ENCODE measurements at places on chromosomes 2 and 18.

DNA sequence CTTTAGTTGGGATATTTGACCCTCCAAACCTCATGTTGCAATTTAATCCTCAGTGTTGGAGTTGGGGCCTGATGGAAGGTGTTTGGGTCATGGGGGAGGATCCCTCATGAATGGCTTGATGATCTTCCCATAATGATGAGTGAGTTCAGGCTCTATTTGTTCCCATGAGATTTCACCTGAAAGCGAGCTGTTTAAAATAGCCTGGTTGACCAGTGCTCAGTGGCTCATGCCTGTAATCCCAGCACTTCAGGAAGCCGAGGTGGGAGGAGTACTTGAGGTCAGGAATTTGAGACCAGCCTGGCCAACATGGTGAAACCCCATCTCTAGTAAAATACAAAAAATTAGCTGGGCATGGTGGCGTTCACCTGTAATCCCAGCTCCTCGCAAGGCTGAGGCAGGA is 14.9 kb upstream of the PSME4 start:
- no peak for DNase-seq

DNA sequence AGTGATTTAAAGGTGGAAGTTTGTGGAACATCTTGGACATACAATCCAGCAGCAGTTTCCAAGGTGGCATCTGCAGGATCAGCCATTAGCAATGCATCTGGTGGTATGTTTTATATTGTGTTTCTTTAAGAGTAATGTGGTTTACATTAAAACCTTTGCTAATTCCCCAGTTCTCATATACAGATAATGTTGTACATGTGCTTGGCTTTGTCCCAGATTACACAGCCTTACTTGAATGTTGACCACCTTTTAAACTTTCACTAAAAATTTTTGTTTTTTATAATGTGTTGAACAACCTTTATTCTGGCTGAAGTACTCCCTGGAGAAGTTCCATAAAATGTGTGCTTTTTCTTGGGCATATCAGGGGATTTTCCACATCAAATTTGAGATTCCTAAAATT is 57.5 kb downstream of the MIB1 start:
- DNase-seq = no peak

DNA sequence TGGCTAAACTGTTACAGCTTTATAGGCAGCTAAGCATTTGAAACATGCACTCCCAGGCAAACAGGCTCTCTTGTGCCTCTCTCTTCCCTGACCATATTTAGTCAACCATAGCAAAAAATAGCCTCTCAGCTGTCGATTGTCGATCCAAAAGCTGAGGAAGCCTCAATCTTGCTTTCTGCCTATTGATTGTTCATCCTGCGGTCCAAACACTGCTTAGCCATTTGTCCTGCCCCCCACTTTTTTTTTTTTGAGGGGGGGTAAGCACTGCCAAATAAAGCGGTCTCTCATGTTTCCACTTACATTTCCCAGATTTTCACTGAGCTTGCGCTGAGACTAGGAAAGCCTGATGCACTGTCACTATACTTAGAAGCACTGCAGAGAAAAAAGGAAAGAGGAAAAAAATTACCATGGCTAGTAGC is 90.8 kb downstream of the MIB1 start:
- DNase-seq = no peak

- DNase-seq = no peak
Measured at GRCh38 chr18:45652303-45653080, 37.2 kb downstream of the SLC14A2 start.

GRCh38 chr2:128282976-128283810 is 35.5 kb downstream of the HS6ST1 start:
- no peak for DNase-seq

GRCh38 chr2:150606380-150607060 is 119.1 kb upstream of the RND3 start:
- no peak for DNase-seq

DNA sequence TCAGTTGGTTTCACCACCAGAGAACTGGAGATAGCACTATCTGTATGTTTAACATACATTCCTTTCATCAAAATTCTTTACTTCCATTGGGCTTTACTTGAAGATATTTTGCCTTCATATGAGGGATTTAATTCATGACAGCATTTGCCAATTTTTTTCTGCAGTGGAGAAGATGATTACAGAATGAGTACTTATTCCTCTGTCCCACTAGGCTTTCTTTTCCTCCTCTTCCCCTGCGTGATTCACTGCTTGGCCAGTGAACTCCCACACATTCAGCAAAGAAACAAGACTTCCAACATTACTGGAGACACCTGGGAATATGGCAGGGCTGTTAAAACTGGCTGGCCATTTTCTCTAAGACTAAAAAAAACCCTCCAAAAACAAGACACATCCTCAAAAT is 425.8 kb upstream of the KCNH7 start:
- DNase-seq = no peak

DNA sequence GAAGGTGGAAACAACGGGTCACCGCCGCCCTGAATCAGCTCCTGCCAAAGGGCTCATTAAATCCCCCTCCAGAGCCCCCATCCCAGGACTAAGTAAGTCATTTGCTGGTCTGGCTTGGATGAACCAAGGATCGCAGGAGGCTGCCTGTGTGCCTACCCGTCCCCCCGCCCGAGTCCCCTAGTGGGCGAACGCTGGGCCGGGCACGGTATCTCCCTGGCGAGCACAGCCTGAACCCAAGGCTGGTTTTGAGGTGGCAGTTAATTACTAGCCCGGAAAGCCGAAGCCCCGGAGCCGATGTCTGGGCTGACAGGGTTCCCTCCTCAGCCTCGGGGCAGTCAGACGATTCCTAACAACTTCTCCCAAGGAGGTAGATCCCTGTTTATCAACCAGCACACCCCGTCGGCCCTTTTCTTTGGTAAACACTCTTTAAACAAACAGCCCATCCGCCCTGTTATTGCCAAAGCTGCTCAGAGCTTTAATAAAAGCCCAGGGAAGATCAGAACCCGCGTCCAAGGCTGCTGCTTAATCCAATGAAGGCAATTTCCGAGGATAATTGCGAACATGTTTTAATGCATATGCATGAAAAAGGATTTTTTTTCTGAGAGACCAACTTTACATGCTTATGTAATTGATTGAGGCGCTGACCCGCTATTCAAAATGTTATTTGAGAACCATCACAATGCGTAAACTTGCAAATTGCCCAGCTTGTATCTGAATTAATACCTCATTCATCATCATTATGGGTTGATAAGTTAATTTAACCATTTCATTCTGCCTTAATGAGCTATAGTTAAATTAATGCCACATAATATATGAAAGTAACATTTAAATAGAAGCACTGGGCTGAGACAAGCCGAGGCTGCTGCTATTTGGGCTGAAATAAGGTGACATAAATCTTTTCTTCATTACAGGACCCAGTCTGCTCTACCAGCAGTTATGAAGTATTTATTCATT is 10.5 kb downstream of the EVX2 start:
- DNase-seq = no peak

- DNase-seq = no peak
Measured at GRCh38 chr2:70832386-70832785, 3.2 kb downstream of the CD207 start.

- no peak for DNase-seq
Measured at GRCh38 chr2:54672590-54673456, 50.6 kb upstream of the EML6 start.

DNA sequence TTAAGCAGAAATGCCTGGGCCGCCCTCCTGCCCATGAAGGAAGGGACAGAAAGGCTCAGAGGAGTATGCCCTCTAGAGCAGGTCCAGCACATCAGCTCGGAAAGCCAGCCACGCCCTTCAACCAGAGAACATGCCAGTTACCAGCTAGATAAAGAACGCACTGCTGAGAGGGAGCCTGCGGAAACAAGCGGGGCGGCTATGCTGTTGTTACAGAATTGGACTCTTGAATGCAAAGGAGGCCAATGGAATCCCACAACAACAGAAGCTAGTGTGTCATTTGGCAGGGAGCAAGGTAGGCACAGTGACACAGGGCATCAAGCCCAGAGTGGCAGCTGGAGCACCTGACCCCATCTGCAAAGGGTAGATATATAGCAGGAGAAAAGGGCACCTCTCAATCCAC is 242.9 kb upstream of the ID2 start:
- DNase-seq = no peak

DNA sequence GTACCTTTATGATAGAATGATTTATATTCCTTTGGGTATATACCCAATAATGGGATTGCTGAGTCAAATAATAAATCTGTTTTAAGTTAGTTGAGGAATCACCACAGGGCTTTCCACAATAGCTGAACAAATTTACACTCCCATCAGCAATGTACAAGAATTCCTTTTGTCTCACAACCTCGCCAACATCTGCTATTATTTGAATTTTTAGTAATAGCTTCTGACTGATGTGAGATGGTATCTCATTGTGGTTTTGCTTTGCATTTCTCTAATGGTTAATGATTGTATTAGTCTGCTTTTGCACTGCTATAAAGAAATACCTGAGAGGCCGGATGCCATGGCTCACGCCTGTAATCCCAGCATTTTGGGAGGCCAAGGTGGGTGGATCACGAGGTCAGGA is 1387.6 kb upstream of the ACVR2A start:
- no peak for DNase-seq

DNA sequence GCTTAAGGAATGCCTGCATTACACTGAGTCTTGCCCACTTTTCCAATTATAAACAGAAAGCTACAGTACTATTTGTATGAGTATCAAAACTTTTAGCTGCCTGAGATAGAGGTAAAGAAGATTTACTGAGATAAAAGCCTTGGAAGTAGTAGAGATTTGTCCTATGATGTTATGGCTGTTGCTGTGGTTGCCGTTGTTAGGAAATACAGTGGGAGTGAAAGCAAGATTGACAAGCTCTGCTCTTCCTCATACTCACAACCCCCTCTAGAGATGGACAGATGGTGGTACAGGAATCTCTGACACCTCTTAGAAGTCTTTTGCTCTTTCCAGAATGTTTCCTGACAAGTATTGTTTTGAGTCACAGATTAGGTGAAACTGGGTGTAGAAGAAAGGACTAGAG is 242.5 kb downstream of the RPIA start:
- DNase-seq = no peak

DNA sequence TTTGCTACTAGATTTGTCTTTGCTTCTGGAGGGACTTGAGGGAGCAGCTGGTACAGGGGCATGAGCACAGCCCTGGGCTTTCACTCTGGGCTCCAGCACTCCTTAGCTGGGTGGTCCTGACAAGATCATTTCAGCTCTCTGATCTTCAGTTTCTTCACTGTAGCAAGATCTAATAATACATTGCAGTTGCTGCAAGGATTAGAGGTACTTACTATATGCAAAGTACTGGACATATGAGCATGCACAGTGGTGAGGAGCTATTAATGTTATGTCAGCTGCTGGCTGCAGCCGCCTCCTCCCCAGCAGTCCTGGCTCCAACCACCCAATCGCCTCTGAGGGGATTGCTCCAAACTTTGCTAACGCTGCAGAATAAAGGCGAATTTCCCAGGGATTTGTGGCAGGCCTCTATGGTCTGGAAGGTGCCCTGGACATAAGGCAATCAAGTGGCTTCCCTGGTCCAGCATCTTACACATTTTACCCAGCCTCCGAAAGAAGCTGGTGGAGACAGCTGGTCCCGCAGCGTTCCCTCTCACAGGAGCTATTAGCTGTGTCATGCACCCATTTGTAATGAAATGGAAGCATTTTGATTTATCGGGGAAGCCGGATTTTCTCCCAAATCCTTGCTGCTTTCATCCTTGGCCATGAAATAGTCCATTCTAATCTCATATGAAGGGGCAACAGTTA is 96.7 kb downstream of the RHOB start:
- DNase-seq = no peak

GRCh38 chr2:223027442-223027841 is 24.5 kb upstream of the KCNE4 start:
- DNase-seq = peak; percentile 83

- DNase-seq = no peak
Measured at GRCh38 chr2:46410273-46411244, 68.8 kb upstream of the TMEM247 start.

- DNase-seq = no peak
Measured at GRCh38 chr2:96241900-96242611, 23.7 kb downstream of the TMEM127 start.

GRCh38 chr18:46156124-46156745 is 52.0 kb downstream of the HAUS1 start:
- no peak for DNase-seq

GRCh38 chr18:35578481-35578880 is 3.1 kb upstream of the GALNT1 start:
- DNase-seq = no peak

DNA sequence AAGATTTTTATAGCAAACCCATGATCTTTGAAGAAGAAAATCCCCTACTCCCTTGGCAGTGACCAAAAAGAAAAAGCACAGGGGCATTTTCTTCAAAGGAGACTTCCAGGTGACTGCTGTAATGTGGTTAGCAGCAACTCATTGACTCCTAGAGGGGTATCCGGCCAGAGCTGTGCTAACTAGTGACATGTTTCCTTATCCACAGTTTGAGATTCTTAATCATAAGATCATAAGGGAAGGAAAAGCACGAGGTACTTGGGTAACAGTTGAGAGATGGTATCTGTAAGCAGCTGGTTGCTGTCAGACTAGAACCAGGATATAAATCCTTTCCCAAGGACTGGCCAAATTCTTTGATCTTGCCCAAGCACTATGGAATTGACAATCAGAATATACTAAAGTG is 124.7 kb downstream of the MREG start:
- DNase-seq = no peak

GRCh38 chr2:174985614-174986013 is 19.6 kb downstream of the CHN1 start:
- DNase-seq = no peak

DNA sequence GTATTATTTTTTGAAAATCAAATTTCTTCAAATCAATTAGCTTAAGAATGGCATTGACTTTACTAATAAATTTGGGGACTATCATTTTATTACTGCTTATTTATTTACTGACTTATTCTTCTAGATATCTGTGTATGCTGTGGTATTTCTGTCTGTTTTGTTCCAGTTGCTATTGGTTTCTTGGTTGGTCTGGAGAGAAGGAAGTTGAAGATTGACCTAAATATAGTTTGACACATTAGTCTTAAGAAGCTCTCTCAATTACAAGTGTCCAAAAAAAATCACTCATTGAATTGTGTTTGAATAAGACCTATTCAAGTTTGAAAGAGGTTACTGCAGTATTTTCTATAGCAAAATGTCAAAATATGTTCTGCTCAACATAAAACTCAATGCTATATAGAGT is 153.3 kb upstream of the KYNU start:
- no peak for DNase-seq

DNA sequence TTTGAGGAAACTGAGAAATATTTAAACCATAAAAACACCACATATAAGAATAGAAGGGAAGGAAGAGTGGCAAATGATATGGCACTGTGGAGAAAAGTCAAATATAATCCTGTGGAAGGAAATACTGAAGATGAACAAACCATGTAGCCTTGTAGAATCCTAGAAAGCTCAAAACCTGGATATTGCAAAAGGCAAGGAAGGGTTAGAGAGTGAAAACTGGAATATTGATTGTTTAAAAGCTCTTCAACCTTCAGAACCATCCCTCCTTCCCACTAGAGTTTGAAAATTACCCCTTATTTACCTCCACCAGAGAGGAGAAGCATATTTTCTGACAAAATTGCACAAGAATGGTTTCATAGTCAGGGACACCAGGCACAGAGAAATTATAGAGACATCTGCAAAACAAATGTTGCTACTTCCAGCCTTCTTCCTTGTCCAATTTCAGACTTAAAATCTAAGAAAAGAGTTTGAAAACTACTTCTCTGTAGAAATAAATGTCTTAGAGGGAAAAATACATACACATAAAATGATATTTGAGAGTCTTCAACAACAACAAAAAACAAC is 48.0 kb downstream of the ANTXR1 start:
- no peak for DNase-seq

All from NCI-H460 (cell line).